ENCODE measurements at places on chromosomes 5 and 9. TPM values are rescaled to one million over a fixed set of nuclear protein-coding genes. Genes with fewer than 3 reads are reported as not detected.

- H3K4me1 ChIP-seq = no peaks in the 10 kb centered on the region
- H3K27me3 ChIP-seq = peaks cover 11% of the 10 kb centered on the region
- H3K4me3 ChIP-seq = no peak overlapping the region
- H3K36me3 ChIP-seq = no peaks in the 10 kb centered on the region
These were observed 137.6 kb downstream of the OLFM1 start for GRCh38 chr9:135224921-135225541.

GRCh38 chr9:6632516-6633183 is 12.9 kb downstream of the GLDC start:
- H3K27ac ChIP-seq = no peak overlapping the region
- peaks cover 2% of the 10 kb centered on the region for H3K36me3 ChIP-seq
- no peak overlapping the region for H3K4me3 ChIP-seq
- DNase-seq = no peak

GRCh38 chr9:95174038-95174437 is 143.5 kb downstream of the FANCC start:
- H3K27ac ChIP-seq = no peak overlapping the region
- H3K27me3 ChIP-seq = no peaks in the 10 kb centered on the region
- H3K4me1 ChIP-seq = peaks cover 2% of the 10 kb centered on the region
- no peak for DNase-seq

DNA sequence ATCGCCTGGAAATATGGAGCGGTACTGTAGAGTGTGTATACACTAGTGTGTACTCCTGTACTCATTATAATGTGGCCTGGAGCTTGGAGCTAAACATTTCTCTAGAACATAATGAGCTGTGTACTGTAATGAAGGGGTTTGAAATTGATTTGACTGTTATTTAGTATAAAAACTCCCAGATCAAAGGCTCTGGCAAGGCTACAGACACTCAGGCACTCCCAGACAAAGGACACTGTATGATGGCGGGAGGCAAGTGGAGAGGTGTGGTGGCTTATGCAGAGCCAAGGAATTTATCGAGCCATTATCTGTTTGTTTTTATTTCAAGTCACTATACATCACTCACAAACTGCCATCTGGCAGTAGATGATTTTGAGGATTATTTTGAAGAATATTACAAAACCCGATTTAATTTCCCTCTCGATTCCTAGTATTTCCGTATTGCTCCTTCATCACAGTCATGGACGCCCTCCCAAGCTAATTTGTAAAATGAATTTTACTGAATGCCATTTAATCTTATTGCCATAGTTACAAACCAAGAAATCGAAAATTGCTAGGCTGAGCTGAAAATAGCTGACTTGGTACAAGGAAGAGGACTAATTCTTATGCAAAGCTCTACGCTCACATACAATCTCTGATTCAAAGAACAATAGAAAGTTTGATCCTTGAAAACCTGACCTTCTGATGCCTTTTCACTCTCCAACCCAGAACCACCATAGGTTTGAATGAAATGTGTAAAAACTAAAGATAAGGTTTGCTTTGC is 240.2 kb upstream of the SEMA6A start:
- H3K4me1 ChIP-seq = no peaks in the 10 kb centered on the region
- H3K27me3 ChIP-seq = peaks cover 5% of the 10 kb centered on the region
- no peaks in the 10 kb centered on the region for H3K36me3 ChIP-seq
- H3K4me3 ChIP-seq = no peak overlapping the region
- no peak for DNase-seq

The RETREG1 gene
- total RNA-seq = 37.8 TPM
